ENCODE measurements at places on chromosomes 13 and 19.

- no peak for DNase-seq
Observed at GRCh38 chr13:71213252-71213821, 653.7 kb downstream of the DACH1 start.

GRCh38 chr19:7074705-7075282, 5.3 kb downstream of the ZNF557 start:
- DNase-seq = no peak

GRCh38 chr13:91399189-91400062, 1.0 kb downstream of the GPC5 start:
- no peak for DNase-seq

GRCh38 chr13:97715763-97716162, 237.7 kb upstream of the IPO5 start:
- no peak for DNase-seq

GRCh38 chr19:16446108-16446723, 25.6 kb downstream of the EPS15L1 start:
- DNase-seq = no peak

DNA sequence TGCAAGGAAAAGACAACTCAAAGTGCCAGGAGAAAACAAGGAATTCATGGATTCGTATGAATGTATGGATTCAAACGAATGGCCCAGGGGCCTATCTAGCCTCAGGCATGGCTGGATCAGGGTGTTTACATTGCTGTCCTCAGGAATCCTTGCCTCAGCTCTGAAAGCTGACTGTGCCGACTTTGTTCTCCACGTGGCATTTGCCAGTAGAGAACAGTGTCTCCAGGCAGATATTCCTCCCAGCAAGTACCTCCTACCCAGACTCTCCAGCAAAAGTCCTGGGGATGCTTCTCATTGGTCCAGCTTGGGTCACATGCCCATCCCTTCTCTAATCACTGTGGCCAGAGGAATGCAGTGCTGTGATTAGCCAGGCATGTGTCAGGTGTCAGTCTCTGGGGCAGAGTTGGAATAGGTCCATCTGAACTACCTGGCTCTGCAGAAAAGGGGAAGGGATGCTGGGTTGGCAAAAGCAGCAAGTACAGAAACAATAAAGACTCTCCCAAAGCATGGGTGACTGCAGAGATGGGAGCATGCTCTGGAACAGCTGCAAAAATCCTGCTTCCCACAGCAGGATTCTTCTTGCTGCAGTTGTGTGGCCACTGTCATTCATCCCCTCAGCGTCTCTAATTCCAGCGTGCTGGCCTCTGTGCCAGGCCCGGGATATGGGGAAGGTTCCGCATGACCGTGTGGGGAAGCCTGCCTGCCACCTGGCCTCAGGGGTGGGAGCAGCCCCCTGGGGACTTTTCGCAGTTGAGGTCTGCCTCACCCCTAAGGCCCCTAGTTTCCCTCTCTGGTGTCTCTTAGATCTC, 30.0 kb downstream of the CCNE1 start:
- DNase-seq = no peak

GRCh38 chr13:45827318-45827717, 24.2 kb downstream of the SIAH3 start:
- DNase-seq = no peak

DNA sequence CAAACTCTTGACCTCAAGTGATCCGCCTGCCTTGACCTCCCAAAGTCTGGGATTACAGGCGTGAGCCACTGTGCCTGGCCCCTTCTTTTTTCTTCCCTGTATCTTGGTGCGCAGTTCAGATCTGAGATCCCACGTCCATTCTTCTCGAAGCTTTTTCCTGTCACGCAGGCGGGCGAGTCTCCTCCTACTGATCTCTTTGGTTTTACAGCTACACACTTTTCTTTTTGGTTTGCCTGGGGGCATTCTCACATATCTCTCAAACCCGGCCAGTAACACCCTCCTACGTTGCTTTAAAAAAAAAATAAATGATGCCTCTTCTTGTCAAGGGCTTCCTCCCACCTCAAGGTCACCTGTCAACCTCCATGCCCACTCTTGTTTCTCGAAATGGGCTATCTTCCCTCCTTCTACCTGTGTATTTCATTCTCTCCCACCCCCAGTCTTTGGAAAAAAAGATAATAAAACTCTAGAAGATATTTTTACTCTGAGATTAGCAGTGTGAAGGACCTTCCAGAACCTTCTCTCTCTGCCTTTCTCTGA, 12.1 kb downstream of the TMPRSS9 start:
- DNase-seq = no peak

DNA sequence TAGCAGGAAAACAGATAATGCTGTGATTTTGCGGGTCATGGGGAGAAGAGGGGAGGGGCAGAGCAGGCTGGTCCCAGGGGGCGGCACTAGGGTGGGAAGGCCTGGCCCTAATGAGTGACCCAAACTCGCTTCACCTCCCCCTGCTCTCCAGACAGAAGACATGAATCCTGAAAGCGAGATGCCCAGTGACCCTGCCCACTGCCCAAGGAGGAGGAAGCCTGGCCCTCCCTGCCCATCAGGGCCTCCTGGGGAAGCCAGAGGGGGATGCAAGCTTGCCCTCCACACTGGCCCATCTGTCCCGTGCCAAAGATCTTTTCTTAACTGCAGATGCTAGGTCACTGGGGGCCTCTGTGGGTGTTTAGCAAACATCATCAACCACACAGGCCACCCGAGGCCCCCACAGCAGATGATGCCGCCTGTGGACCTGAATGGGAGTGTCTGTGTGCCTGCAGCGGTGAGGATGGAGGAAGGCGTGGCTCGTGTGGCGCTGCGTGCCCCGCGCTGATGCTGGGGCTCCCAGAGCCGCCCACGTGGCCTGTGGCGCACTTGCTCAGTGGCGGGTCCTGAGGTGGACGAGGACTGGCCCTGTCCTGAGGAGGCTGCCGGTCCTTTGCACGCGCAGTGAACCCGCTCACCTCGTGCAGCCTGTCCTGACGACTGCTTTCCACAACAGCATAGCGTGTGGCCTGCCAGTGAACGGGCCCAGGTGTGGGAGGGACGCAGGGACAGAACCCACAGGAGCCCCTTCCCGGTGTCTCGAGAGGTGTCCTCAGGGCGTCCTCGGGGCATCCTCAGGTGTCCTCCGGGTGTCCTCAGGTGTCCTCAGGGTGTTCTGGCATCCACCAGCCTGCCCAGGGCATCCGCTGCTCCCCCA, 80.5 kb upstream of the MCF2L start:
- DNase-seq = no peak

DNA sequence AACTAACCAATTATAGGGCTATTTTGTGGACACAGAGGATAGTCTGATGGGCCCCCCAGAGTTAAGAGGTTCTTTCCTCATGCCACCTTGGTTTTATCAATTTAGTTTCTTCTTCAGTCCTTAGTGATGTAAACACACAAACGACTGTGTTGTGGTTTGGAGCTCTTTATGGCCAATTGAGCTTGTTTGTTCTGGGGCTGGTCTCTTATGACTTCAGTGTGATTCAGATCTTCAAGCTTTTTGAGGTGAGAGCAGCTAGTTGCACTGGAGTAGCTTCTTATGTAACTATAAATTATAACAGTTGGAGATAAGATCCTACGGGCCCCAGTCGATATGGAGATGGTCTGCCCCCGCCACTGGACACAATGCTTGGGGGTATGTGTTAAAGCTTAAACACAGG, 22.0 kb upstream of the GJB6 start:
- no peak for DNase-seq

DNA sequence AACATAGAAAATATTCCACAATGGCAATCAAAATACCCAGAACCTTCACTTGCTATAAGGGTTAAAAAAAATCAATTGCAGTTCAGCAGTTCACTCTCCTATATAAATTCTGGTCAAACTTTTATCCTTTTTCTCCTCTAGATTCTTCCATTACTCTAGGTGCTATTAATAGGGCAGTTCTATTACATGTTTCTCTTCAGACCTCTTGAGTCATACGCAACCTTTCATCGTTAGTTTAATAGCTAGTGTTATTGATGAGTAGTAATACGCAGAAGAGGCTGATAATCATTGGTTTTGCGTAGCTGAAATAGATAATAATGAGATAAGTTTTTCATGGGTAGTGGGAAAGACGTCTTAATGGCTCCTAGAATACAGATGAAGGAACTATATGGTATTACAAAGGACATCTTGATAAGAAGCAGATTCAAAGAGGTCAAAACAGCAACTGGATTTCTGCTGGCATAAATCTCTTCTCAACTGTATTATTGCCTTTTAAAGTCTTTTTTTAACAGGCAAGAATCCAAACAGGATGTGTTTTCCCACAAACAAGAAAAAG, 118.3 kb upstream of the STARD13 start:
- DNase-seq = no peak

DNA sequence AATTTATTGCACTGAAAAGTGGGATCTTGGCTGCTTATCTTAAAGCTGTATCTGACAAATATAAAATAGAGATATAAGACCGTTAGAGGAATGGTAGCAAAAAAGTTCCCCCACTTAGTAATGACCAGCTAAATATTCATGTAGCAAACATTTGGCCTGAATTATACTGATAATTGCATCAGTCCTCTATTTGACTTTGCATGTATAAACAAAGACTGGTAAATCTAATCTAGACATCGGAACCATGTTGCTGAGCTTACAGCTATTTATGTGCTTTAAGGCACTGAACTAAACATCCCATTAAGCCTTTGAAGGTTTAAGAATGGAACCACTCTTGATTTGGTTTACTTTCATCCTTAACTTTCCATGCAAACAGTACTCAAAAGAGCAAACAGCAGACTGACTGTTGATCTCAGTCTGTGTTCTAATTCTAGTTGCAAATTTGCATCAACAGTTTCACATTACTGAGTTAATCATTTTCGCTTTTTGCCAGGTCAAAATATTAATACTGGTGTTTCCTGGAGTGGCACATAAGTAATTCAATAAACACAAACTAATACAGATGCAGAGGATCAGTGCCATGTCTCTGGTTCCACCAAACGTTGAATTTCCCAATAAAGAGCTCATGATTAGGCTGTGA, 203.5 kb upstream of the HTR2A start:
- DNase-seq = no peak

DNA sequence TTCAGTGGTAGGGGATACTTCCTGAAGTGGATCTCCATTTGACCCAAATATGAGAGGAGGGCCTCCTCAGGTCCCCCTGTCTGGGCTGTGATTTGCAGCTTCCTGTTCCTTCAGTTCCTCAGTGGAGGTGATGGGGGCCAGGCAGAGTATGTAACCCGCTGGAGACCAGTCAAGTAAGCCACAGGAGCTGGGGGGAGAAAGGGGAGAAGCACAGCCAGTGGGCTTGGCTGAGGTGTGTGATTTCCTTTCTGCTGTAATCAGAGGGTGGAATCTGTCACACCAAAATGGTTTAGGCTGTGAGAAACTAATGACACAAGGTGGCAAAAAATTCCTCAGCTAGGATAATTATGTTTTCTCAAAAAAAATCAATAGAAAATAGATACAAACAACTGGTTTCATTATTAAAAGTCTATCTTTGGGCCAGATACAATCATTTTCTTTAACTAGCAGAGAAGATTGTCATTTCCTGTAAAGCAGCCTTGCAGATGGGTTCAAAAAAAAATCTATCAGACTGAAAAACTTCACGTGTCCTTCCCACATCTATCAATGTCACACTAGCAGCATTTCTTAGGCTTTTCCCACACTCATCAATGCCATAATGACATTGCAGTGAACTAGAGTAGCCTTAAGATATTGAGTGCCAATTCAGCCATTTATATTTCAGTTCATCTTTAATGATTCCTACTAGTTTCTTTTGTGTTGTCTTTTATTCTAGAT, 1660.3 kb downstream of the EFNB2 start:
- no peak for DNase-seq

GRCh38 chr13:42548731-42549551, 25.0 kb upstream of the TNFSF11 start:
- no peak for DNase-seq

GRCh38 chr13:111143865-111144540, 28.9 kb downstream of the ARHGEF7 start:
- DNase-seq = no peak

DNA sequence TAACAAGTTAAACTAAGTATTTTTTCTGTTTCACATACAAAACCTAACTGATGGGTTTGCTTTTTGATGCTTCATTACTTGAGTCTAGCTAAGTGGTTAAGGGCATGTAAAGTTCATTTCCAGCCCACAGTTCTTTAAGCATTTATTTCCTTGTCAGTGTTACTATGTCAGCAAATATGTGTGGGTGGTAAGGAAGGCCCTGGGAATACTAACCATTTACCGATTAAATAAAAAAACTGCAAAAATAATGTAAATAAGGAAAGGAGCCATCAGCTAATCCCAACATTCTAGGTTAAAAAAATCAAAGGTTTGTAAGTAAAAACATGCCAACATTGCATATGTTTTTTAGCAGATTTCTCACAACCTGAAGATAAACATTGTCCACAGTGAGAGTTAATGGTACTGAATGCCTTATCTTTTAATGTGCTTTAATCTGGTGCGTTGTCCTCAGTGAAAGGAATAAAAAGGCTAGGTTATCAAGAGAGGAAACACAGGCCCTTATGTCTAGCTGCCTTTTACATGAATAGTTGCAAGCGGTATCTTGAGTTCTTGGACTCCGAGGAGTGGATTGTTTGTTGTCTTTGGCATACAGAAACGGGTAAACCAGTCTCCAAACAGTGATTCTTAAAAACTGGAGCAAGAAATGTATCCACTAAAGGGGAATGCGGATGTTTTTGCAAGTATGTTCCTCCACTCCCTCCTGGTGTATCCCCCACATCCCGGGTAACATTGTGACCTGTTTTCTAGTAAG, 949.6 kb upstream of the SLC10A2 start:
- no peak for DNase-seq

DNA sequence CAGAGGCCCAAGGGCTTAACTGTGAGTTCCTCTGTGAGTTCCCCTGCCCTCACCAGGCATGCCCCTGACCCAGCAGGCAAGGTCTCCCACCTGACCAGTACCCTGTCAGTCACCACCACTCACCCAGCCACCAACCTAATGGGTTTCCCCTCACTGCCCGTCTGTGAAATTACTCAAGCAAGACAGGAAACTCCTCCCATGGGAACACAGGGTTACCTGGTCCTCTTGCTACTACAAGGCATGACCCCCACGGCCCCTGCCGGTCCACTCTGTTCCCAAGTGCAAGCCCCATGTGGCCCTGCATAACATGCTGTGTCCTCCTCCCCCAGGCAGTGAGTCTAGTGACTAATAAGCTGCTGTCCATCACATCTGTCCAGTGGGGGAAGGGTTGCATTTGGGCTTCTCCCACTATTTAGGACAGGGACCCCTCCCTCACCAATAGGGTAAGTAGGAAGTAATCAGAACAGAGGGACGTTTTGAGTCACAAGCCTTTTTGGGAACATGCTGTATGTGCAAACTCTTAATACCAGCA, 8.0 kb upstream of the DHRS12 start:
- DNase-seq = no peak

DNA sequence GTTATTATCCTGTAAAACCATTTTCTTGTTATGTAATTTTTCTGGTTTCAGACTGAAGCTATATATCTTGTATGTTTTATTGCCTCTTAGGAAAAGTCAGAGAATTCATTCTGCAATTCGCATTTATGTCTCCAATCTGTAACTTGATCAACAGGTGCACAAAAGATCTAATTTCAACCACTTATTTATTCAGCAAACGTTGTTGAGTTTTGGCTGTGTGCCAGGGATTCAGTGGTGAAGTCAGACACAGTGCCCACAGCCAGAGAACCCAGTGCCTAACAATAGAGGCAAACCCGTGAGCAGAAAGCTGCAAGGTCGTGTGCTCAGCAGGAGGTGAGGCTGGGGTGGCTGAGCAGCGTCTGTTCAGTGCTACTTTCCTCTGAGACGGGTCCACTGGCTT, 119.5 kb upstream of the MCF2L start:
- no peak for DNase-seq

Data from activated CD4-positive, alpha-beta T cell treated with anti-CD3 and anti-CD28 coated beads, Interleukin-2, amount 50 U/mL, for 1 hour (primary cell).